ENCODE measurements at places on chromosomes 16 and 17.

DNA sequence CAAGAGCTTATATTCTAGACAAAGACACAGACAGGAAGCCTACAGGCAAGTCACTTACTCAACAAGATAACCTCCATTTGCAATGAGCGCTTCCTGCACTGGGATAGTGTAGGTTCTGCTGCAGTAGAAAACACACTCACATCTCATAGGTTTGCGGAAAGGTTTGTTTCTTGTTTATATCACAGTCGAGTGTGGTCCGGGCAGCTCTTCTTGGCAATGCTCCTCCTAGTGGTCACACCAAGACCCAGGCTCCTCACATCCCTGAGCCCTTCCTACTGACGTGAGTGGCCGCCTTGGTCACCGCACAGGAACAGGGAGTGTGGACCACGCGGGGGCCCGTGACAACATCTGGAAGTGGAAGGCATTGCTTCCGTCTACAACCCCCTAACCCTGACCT, 48.0 kb upstream of the RBFOX3 start:
- DNase-seq: no peak

- no peak for DNase-seq
Observed at GRCh38 chr17:44759086-44759915, 513 bp downstream of the ADAM11 start.

GRCh38 chr17:34306466-34306865, 12.8 kb upstream of the CCL8 start:
- no peak for DNase-seq

- DNase-seq: peak; percentile 58
Observed at GRCh38 chr17:80477647-80478478, 1.5 kb upstream of the NPTX1 start.

DNA sequence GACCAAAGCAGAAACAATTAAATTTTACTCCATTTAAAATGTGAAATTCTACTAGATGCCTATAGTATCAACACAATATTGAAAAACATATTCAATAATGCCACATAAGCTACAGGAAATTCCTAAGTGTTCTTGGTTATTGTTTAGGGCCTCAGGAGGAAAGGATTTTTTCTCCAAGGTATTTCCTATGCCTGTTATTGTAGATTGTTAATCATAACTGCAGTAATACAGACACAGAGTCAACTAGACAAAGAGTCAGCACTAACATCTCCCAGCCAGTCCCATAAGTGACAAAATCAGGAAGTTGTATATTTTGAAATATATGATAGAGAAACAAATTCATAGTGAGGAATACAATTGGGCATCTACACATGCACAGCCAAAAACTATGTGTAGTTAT, 782.7 kb upstream of the KIF2B start:
- DNase-seq: no peak

DNA sequence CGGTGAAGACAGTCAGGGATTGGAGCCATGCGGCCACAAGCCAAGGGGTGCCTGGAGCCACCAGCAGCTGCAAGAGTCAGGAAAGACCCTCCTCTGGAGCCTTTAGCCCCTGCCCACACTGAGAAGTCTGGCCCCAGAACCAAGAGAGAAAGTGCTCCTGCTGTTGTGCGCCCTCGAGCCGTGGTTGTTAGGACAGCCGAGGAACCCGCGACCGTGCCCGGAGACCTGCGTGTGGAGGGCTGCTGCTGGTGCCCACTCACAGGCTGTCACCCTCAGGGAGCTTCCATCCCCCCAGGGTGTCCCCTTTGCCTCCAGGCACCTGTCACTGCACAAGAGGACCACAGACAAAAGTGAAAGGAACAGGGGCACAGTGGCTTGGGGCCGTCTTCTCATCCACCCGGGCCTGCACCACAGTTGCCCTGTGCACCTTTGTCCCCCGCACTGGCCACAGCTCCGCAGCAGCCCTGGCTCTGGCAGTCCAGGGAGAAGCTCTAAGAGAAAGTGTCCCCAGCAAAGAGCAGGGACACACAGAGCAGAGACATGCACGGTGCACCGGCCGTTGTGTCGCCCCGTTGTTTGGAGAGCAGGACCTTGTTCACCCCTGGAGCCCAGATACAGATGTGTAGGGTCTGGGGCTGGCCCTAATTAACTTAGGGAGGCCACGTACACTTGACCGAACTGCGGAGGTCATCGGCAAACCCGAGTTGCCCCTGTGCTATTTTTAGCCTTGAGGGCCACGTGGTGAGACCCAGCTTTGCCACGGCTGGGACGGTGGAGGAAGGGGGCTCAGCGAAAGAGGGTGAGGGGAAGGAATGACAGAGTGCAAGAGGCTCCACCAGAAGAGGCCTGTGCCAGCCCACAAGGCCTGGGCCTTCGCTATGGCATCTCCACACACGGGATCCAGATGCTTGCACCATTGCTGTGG, 329.2 kb downstream of the C16orf95 start:
- DNase-seq: no peak

- DNase-seq: no peak
Observed at GRCh38 chr17:1089915-1090314, 89.9 kb downstream of the ABR start.

- DNase-seq: no peak
Observed at GRCh38 chr16:49696414-49697101, 159.4 kb downstream of the ZNF423 start.

DNA sequence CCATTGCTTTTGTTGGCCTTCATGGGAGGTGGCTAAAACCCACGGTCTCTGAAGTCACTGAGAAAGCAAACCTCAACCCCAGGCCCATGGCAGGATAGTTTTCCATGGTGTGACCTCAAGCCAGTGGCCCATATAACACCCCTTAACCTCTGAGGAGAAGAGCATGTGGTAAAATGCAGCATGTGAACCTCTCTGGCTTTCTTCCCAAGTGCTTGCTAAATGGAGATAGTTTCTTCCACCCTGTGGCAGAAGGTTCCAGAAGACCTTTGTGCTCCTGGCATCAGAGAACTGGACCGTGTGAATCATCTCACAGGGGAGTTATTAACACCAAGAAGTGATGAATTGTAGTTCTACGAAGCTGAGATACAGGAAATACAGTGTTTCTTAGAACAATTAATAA, 47.3 kb downstream of the MYOCD start:
- no peak for DNase-seq

DNA sequence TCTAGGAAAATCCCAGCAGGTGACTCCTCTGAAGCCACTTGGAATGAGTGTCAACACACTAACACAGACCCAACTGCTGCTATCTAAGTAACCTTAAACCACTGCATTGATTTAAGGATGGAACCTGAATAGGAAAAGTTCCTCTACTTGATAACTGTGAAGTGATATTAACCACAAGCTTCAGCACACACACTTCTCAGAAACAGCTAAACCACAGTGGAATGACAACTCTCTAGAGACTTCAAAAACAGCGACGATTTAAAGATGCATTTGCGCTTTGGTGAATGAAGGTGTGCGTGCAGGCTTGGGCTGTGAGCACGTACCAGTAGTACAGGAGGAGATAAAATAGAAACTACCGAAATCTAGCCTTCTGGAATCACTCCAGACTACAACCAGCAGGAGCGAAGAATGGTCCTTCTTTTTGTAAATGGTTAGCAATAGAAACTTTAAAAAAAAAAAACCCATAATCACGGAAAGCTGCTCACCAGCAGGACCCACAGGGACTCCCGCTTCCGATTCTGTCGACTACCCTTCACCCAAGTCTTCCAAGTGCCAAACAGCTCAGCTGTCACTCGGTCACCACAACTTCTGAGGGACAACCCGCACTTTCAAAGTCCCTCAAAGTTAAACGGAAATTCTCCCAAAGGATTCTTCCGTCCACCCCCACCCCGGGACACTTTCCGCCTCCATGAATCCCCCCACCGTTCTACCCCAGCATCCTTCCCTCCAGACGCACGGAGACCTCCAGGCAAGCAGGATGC, 137.7 kb upstream of the CORO6 start:
- DNase-seq: peak; percentile 70

GRCh38 chr16:87828907-87829621, 40.2 kb downstream of the SLC7A5 start:
- peak; percentile 25 for DNase-seq

GRCh38 chr17:60155815-60156214, 6.0 kb downstream of the CA4 start:
- no peak for DNase-seq

DNA sequence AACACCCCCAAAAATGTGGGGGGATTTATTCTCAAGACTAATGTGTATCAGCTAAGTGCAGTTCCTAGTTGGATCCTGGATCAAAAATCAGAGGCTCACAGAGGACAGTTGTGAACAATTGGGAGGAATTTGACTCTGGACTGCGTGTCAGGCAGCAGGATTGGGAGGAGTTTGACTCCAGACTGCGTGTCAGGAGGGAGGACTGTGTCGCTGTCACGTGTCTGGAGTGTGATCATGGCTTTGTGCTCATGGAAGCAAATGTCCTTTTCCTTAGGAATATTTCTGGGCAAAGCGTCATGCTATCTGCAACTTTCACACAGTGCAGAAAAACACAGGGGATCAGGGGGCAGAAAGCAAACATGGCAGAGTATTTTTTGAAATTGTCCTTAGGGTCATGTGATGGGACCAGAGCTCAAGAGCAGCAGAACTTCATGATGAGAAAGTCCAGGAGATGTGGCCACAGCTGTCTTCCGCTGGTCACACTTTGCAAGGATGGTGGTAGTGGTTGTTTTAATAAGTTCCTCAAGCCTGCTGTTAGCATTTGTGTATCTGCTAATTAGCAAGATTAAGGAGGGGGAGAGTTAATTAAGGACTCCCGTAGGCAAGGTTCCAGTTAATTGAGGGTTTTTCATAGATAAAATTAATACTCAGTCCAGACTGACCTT, 122.0 kb upstream of the CHMP6 start:
- no peak for DNase-seq
